Esophagus squamous epithelium (tissue), 5 donors: ENCODE measurements at places on chromosomes 1 and 21.

GRCh38 chr1:156233426-156234127 lies 8.4 kb upstream of the BGLAP start:
- no peak for DNase-seq

DNA sequence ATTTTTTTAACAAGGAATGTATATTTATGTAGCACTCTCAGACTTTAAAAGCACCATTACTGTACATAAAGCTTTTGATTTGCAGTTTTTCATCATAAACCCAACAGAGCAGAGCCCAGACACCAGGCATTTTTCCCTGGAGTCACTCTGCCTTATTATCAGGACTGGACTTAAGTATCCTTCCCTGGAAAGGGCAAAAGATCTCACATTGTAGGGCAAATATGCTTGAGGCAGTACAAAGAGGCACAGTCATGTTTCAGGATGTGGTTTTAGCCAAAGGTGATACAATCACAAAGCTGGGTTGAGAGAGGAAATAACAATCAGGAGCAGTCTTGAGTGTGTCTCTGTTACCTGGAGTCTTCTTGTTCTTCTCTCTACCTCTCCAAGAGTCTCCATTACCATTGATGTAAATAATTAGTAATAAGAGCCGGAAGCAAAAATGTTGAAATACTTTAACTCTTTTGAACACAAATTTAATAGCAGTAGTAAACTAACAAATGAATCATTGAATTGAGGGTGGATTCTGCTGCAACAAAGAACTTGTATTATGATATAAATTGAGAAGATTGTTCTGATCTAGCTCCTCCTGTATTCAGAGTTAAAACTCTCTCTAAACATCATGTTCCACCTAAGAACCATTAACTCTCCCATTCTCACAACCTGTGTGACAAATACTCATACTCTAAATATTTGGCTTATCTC lies 160.5 kb downstream of the LTN1 start:
- DNase-seq, result no peak

DNA sequence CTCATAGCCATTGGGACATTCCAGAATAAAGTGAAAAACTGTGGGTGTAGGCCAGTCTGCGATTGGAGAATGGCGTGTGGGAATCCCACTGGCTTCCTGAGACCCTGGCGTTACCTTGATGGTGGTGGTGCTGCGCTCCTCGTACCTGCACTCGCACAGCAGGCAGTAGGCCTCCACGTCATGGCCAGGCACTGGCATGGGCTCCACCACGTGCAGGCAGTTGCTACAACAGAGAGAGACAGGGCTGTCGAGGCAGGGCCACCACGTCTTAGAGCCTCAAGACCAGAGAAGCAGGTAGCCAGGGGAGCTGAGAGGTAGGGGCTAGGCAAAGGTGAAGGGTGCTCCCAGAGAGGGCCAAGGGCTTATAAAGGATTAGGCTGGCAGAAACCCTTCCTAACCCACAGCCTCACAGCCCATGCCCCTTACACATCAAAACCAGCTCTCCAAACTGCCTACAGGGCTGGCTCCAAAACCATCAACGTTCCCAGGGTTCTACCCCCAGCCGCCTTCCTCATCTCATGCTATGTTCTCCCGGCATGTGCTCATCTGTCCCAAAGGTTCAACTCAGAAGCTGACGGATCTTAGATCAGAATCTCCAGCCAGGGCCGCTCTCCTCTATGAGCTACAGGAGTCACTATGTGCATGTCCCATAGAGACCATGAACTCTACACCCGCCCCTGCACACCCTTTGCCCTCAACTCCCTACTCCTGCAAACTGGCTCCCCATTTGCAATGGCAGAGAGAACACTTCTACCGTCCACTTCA lies 7.5 kb downstream of the TMEM9 start:
- DNase-seq, result no peak

DNA sequence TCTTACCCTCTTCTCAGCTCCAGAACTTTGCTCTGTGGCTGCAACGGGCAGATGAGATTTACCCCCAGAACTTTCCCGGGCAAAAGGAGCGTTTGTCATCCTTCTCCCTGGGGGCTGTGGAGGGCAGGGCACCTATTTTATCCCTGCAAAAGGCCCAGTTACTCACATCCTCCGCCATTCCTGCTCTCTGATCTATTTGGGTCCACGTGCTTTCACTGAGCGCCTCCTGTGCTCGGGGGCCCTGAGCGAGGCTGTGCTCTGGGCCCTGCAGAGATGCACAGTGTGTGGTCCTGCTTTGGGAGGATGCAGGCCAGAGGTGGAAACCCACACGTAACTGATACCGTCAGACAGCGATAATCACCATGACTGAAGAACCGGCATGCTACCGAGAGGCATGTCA lies 2.4 kb upstream of the CSMD2 start:
- no peak for DNase-seq

GRCh38 chr1:51518033-51518585 lies 957 bp downstream of the EPS15 start:
- DNase-seq, result no peak

- DNase-seq, result no peak
Measured at GRCh38 chr1:102897557-102897956, 210.8 kb downstream of the COL11A1 start.

- no peak for DNase-seq
Measured at GRCh38 chr1:226643611-226644540, 95.2 kb downstream of the ITPKB start.

DNA sequence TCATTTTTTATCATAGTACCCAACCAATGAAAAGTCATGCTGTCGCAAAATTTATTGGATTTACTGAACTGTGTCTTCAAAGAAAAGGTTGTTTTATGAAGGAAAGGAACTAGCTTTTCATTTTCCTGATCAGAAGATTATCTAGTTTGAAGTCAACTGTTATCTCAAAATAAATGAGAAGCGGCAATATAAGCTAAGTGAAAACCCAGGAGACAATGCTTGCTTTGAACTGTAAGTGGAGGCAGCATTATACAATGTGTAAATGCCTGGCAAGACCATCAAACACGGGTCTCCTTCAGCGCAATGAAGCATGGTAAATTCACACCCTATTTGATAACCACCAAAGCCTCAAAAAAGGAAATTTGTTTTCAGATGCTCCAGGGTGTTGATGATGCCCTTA lies 134.4 kb upstream of the PTBP2 start:
- DNase-seq, result no peak

GRCh38 chr1:181350131-181350530 lies 133.2 kb upstream of the CACNA1E start:
- no peak for DNase-seq

- no peak for DNase-seq
Measured at GRCh38 chr21:46617267-46618051, 12.6 kb upstream of the S100B start.

GRCh38 chr1:41240781-41241353 lies 1.2 kb downstream of the SCMH1 start:
- no peak for DNase-seq
